Naive thymus-derived CD8-positive, alpha-beta T cell (primary cell): ENCODE measurements at places on chromosomes 3 and 15. TPM values are rescaled to one million over a fixed set of nuclear protein-coding genes. Genes with fewer than 3 reads are reported as not detected.

DNA sequence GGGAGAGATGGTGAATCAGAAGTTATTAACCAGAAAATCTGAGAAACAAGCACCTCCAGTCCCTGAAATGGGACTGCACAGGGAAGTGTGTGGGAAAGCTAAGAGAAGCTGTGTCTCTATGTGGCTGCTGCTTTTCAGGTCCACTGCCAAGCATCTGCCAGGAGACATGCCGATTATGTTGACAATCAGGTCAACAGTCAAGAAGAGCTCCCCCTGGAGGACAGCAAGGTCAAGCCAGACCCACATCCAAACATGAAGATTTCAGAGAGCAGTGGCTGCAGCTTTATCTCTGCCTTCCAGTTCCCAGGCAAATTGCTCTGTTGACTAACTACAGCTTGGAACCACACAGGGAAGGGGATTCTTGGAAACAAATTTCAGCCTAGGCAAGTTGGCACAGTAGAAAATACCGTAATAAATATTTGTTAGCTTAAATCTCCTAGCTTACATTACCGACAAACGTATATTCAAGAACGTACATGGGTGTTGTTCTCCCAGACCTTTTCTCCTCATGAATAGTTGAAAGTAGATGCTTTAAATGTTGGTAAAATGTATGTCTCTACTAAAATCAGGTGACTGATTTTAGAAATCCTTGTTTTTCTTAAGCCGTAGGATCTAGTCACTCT lies 394.5 kb upstream of the RARB start:
- DNase-seq, result no peak

DNA sequence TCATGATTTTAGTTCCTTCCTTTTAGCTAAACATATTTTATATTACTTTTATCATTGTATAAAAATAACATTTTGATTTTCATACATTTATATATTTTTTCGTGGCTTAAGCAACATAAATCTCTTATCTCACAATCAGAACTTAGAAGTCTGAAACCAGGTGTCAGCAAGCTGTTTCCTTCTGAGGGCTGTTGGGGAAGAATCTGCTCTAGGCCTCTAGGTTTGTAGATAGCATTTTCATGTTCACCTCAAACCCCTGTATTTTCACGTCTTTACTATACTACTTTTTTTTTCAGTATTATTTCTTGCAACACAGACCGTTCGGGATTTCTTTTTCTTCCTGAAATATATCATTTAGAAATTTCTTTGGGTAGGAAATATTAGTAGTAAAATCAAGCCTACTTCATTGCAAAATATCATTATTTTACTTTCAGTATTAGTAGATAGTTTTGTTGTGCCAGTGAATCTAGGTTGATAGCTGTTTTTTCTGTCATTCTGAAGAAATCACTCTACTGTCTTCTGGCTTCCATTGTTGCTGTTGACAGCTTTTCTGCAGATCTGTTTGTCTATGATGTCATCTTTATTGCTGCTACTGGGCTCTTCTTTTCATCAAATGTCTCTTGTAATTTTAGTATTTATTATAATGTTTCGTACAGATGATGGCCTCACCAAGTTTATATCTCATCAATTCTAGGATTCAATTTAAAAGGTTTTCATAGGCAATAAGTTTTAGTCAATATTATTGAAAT lies 756.3 kb downstream of the VGLL3 start:
- no peak for DNase-seq

GRCh38 chr15:93195109-93195508 lies 106.1 kb upstream of the RGMA start:
- no peak for DNase-seq

The COL6A5 gene
- total RNA-seq, result not detected

The CCDC80 gene
- not detected for total RNA-seq

DNA sequence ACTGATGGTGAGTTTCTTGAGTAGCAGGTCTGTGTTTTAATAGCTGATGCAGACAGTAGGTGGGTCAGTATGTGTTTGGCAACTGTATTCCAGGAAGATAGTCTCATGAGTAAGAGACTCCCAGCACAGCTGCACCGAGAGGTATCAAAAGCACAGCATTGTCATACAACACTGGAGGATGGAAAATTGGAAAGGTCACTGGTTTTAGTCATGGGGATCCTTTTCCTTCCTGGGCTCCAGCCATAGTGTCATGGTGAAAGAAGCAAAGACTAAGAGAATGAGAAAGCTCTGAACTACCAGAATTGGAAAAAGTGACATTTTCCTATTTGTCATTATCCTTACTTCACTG lies 61.5 kb downstream of the P3H2 start:
- DNase-seq, result no peak

DNA sequence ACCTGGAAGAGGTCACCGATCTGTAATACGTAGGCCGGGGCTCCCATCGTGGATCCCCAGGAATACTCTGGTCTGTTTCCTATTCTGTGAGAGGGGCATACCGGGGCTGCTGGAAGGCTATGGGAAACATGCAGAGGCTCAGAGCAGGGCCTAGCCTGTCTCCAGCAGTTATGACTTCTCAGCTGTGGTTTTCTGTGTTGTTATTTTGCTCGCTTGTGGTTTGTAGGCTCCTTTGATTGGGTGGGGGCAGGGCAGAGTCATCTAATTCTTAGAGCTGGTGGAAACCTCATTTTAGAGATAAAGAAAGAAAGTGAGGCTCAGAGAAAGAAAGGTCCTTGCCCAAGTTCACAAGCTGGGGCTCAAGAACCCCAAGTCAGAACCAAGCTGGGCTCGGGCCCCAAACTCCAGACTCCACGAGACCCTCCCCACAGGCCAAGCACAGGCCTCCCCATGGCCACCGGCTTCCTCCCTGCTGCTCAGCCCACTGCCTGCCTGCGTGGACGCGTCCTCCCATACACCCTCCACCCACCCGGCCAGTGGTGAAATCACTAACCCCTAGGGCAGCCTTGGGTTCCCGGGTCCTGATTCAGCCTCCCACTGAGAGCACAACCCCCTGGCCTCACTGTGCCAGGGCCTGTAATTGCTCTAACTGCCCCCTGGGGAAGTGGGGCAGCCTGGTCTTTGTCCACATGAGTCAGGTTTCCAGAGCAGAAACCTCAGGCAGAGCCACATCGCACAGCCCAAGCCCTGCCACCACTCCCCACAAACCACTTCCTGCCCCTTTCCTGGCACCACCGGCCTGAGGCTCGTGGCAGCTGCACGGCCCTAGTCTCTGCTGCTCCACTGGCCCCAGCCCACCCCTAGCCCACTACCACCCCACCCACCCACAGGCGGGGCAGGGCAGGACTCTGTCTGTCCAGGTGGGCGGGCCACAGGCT lies 270.8 kb downstream of the UACA start:
- DNase-seq, result peak; percentile 86

DNA sequence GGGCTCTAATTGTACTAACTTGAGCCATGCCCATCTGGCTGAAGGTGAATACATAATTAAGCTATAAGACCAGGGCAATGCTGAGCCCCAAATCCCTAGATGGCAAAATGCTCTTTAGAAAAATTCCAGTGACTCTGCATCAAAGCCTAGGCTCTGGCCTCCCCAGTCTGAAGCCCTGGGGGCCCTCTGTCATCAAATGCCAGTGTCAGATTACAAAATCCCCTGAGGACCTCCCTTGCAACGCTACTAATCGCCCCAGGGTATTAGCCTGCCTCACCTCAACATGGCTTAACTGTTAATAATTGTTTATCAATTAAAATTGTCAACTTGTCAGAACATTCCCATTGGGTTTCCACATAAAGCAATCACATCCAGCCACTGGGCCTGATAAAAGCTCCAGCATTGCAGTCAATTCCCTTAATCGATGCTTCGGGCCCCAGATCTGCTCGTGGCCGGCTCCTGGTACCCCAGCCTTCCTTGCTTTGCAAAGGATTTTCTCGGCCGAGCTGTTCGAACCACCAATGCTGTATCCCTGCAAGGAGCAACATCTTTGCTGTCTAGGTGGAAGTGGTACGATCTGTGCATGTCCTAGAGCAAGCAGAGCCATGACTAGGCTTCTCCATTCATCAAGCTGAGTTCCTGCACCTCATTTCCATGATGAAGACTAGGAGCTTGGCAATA lies 151.7 kb downstream of the MEGF11 start:
- DNase-seq, result no peak

The TEX55 gene
- total RNA-seq, result not detected

GRCh38 chr3:177601152-177601551 lies 403.9 kb upstream of the TBL1XR1 start:
- DNase-seq, result no peak

The LMAN1L gene
- total RNA-seq, result 0.80 TPM

The FBN1 gene
- 0.21 TPM for total RNA-seq

The ABHD17C gene
- total RNA-seq, result 1.8 TPM

The NDUFB4 gene
- 107 TPM for total RNA-seq

DNA sequence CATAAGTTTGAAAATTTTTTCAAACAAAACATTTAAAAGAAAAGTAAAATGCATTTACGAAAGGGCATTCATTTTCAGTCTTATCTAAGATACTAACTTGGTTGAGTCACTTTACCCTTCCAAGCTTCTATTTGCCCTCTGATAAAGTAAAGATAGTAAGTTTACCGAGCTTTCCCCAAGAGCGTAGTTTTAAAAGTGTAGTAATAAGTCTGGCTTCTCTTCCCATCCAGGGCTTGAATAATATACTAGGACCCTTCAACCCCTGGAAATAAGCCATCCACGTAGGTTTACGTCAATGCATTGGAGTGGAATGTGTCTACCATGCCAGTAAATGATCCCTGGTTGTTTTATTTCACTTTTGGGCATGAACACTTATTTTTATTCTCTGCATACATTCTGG lies 608.3 kb downstream of the NTRK3 start:
- no peak for DNase-seq

The CKMT1B gene
- total RNA-seq, result not detected

The KLHDC8B gene
- total RNA-seq, result 7.1 TPM

DNA sequence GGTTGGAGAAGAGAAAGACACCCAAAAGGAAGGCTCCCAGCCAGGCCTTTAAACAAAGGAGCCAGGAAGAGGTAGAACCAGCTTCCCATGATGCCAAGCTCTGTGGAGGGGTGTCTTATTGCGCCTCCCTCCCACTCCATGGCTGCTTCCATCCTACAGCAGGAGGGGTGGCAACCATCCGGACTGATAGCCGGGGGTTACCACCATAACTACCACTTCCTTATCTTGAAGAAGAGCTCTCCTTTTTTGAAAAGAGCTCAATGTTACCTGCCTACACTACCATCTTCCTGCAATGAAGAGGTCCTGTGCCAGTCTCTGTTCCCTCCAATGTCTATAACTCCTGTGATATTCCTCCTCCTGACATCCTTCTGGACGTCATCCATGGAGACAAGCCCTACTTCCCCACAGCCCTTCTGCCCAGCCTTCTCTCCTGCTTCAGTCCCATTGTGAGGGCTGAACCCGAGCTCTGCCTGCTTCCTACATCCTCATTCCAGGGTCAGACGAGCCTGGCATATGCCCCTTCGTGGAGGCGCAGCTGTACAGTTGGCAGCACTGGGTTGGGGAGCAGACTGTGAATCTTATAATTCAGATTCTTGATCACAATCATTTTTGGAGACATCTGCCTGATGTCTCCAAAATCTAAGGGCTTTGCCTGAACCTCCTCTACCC lies 8.5 kb downstream of the CCDC9B start:
- no peak for DNase-seq

GRCh38 chr15:57592836-57593420 lies 1.2 kb downstream of the MYZAP start:
- DNase-seq, result no peak

GRCh38 chr3:160667452-160667851 lies 9.5 kb upstream of the ARL14 start:
- DNase-seq, result no peak

DNA sequence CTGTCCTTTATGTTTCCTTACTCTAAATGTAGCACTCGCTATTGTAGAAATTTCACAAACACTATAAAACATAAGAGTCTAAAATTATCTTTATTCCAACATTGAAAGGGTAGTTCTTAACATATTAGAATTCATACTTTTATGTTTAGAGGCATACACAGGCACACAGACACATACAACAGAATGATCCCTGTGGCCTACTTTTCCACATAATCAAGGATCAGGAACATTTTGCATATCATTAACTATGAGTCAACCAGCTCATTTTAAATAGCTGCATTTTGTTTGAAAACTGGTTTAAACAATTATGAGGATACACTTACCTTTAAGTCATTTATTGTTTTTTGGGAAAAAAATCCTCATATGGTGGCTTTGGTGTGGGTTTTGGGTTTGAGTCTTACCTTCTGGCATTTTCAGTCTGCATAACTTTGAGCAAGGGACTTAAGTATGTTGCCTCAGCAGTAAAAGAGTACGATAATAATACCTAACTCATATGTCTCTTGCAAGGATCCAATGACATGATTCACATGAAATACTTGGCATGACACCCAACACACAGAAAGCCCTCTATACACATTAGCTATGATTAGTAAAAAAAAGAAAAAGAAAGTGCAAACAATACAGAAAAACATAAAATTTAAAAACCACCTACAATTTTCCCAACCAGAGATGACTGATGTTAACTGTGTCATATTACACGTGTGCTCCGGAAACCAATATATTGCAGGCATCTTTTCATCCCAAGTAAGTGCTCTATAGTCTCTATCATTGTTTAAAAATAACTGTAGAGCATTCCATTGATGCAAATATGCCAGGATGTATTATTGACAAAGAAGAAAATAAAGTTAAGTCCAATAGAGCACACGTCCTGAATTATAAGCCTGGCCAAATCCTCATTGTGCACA lies 213.1 kb upstream of the ADAMTS9 start:
- no peak for DNase-seq

- DNase-seq, result no peak
Observed at GRCh38 chr15:95845862-95846515, 484.5 kb upstream of the NR2F2 start.

The C3orf22 gene
- total RNA-seq, result not detected

DNA sequence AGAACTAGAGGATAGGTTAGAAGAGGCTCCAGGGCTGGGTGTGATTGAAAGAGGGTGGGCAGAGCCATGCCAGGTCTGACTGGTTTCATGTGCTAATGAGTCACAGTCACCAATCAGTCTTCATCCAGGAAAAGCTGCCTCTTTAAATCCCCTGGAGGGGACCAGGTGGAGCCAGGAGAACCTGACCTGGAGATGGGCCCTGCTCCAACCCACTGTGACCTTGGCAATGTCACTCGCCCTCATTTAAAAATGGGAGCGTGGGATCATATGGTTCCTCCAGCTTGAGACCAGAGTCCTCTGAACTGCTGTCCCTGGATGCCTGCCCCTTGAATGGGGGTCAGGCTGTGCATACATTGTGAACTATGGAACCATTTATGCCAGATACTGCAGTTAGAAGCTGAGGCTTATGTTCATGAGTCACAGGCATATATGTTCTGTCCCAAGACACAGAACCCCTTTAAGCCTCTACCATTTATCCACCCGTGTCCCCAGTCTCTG lies 23.0 kb downstream of the HES1 start:
- DNase-seq, result no peak

GRCh38 chr3:131728898-131729642 lies 226.3 kb upstream of the MRPL3 start:
- DNase-seq, result no peak

- DNase-seq, result peak; percentile 54
Observed at GRCh38 chr3:113606539-113607218, 74.3 kb downstream of the SIDT1 start.

- no peak for DNase-seq
Observed at GRCh38 chr3:193813501-193813830, 220.5 kb downstream of the OPA1 start.

The FEZF2 gene
- not detected for total RNA-seq

The ROPN1 gene
- total RNA-seq, result not detected

The CLRN1 gene
- not detected for total RNA-seq

The FOXL2NB gene
- total RNA-seq, result not detected
